ENCODE measurements at places on chromosomes 3 and 15.

DNA sequence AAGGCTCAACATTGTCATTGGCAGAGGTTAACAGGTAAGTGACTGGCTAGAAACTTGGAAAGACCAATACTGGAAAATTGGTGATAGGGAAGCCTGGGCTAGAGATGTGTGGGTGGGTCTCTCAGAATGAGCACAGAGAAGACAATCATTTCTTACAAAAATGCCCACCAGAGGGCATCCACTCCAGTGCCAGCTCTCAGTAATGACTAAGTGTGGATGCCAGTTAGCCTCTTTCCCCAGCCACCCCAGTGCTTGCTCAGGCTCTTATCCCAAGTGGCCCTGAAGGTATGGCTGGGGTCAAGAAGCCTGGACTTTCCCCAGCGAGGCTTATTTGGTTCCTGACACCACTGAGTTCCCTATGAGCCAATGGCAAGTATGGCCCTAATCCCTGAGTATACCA is 115.9 kb upstream of the ST8SIA2 start:
- DNase-seq = peak; percentile 22

DNA sequence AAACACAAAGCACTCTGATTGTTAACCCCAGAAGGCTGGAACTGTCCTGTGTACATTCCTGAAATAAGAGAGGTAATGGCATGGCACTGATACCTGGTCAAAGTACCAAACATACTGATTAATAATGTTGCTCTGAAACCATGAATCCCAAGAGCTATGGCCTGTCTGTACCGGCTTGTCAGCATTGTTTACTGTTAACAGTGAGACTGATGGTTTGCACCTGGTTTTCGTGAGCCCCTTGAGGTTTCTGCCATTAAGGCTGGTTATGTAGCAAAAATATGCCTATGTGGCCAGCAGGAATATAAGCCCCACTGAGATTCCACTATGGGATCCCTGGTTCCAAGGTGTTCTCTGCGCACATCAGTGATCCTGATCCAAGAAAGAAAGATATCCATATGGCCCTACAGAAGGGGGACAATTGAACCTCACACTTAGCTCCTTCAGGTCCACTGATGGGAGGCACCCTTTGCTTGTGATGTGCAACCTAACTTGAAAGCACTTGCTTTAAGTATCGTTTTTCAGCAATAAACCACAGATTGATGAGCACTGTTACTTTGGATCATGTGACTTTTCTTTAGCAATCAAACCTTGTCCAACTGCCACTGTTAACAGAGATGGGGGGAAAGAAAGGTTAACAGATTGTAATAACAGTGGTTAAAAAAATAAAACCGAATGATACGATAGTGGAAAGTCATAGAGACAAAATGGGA is 65.2 kb downstream of the TBL1XR1 start:
- DNase-seq = no peak

DNA sequence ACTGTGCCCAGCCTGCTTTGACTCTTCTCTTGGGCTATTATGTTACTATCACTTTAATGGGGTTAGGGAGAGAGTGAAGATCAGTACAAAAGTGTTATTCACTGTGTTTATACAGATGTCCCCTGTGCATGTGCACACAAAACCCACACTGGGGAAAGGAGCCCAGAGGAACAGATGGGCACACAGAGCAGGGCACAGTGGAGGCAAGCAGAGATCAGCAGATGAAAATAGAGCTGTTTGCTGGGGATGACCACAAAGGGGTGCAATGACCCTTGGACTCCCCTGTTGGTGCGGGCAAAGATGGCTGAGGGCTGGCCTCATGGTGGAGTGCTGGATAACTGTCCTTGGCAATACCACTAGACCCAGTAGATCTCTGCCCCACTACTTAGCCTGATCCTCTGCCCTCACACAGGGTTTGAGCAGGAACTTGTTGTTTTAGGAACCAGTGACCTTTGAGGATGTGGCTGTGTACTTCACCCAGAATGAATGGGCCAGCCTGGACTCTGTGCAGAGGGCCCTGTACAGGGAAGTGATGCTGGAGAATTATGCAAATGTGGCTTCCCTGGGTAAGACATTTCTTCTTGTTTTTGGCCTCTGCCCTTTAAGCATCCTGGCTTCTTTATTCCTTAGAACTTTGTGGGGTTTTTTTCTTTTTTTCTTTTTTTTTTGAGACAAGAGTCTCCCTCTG is 5.3 kb downstream of the ZNF620 start:
- DNase-seq = no peak

GRCh38 chr3:128400671-128401070 is 66.0 kb downstream of the DNAJB8 start:
- no peak for DNase-seq
